ENCODE measurements at places on chromosomes 2 and 18. TPM values are rescaled to one million over a fixed set of nuclear protein-coding genes. Genes with fewer than 3 reads are reported as not detected.

The GCG gene
- total RNA-seq = not detected

DNA sequence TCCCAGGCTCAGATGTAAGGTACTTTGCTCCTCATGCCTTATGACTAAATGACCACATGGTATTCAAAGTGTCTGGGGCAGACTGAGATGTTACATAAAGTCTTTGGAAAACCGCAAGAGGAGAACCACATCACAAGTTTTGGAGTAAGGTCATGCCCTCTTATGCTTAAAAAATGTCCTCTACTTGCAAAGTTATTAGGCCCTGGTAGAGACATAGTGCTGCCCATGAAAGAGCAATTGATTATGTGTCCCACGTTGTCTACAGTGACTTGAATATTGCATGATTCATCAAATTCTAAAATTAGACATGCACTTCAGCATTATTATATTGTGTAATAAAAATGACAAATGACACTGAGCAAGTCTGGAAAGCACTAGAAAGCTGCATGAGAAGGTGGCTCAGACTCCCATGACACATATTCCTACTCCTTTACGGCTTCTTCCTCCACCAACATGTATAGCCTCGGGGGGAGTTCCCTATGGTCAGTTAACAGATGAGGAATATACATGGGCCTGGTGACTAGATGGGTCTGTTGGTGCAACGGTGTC, 602.6 kb upstream of the VRK2 start:
- H3K27ac ChIP-seq = no peak overlapping the region
- no peaks in the 10 kb centered on the region for H3K36me3 ChIP-seq
- no peak overlapping the region for H3K4me3 ChIP-seq
- no peaks in the 10 kb centered on the region for H3K27me3 ChIP-seq

- no peaks in the 10 kb centered on the region for H3K36me3 ChIP-seq
- DNase-seq = no peak
- H3K27ac ChIP-seq = peak overlapping the region; percentile 81
- H3K27me3 ChIP-seq = no peaks in the 10 kb centered on the region
- peaks cover 23% of the 10 kb centered on the region for H3K4me1 ChIP-seq
- H3K4me3 ChIP-seq = no peak overlapping the region
Observed at GRCh38 chr18:7607540-7608173, 40.5 kb downstream of the PTPRM start.

DNA sequence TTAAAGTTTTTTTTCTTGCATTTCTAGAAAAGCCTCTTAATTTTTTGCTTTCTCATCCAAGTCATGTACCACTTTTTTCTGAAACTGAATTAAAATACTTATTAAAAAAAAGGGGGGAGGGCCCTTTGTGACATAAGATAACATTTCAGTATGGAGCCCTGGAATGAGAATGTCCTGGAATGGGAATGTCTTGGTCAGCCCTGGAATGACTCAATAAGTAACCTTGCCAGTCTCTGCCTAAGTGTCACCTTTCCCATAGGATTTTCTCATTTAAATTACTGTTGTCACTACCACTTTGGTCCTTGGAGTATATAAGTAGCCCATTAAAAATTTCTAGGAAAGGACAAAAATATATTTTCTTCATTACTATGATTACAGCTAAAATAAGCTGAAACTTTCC, 4.7 kb downstream of the UBXN2A start:
- H3K36me3 ChIP-seq = no peaks in the 10 kb centered on the region
- H3K4me1 ChIP-seq = peaks cover 16% of the 10 kb centered on the region
- no peak for DNase-seq
- no peak overlapping the region for H3K27ac ChIP-seq
- H3K4me3 ChIP-seq = no peak overlapping the region

Measured in osteoblast (primary cell).